Panc1 (cell line): ENCODE measurements at places on chromosomes 5 and 9. TPM values are rescaled to one million over a fixed set of nuclear protein-coding genes. Genes with fewer than 3 reads are reported as not detected.

GRCh38 chr5:57768745-57769144, 286.1 kb upstream of the ACTBL2 start:
- no peaks in the 10 kb centered on the region for H3K4me1 ChIP-seq
- DNase-seq, result no peak
- peak overlapping the region; percentile 10; the same call in 1 of the 2 replicates for H3K27ac ChIP-seq
- no peaks in the 10 kb centered on the region for H3K36me3 ChIP-seq
- no peaks in the 10 kb centered on the region for H3K27me3 ChIP-seq

GRCh38 chr9:134694714-134695113, 53.1 kb downstream of the COL5A1 start:
- H3K4me1 ChIP-seq, result no peaks in the 10 kb centered on the region
- no peaks in the 10 kb centered on the region for H3K36me3 ChIP-seq
- DNase-seq, result no peak
- H3K27me3 ChIP-seq, result no peaks in the 10 kb centered on the region

GRCh38 chr9:5326893-5327548, 12.7 kb downstream of the RLN1 start:
- no peaks in the 10 kb centered on the region for H3K36me3 ChIP-seq
- no peak overlapping the region for H3K4me3 ChIP-seq
- H3K4me1 ChIP-seq, result no peaks in the 10 kb centered on the region
- no peaks in the 10 kb centered on the region for H3K27me3 ChIP-seq
- no peak overlapping the region for H3K27ac ChIP-seq

The NEURL1B gene
- total RNA-seq, result 5.3 TPM

The SPRY4 gene
- 35.6 TPM for total RNA-seq

The ZFP37 gene
- 1.1 TPM for total RNA-seq

The SLC6A7 gene
- not detected for total RNA-seq
